ENCODE measurements at places on chromosomes 16 and 17.

DNA sequence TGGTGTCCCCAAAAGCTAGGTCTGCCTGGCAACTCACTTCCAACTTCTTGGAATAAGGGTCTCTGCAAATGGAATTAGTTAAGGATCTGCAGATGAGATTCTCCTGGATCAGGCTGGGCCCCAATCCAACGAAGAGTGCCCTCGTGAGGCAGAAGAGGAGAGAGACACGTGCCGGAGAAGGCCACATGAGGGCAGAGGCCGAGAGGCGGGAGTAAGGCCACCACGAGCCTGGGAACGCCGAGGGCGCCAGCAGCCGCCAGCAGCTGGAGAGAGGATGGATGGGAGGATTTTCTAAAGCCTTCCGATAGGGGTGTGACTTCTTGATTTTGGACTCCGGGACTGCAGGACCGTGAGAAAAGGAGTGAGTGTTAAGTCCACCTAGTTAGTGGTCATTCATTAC lies 76.3 kb downstream of the JPH3 start:
- peak; percentile 10 for DNase-seq

GRCh38 chr17:6592173-6592572 lies 35.8 kb upstream of the PITPNM3 start:
- peak; percentile 56 for DNase-seq

GRCh38 chr16:88132836-88133506 lies 181.7 kb downstream of the BANP start:
- DNase-seq: no peak

GRCh38 chr16:82625066-82625968 lies 1.5 kb upstream of the CDH13 start:
- DNase-seq: no peak

- DNase-seq: no peak
These were observed 7.9 kb downstream of the QPRT start for GRCh38 chr16:29686740-29687332.

DNA sequence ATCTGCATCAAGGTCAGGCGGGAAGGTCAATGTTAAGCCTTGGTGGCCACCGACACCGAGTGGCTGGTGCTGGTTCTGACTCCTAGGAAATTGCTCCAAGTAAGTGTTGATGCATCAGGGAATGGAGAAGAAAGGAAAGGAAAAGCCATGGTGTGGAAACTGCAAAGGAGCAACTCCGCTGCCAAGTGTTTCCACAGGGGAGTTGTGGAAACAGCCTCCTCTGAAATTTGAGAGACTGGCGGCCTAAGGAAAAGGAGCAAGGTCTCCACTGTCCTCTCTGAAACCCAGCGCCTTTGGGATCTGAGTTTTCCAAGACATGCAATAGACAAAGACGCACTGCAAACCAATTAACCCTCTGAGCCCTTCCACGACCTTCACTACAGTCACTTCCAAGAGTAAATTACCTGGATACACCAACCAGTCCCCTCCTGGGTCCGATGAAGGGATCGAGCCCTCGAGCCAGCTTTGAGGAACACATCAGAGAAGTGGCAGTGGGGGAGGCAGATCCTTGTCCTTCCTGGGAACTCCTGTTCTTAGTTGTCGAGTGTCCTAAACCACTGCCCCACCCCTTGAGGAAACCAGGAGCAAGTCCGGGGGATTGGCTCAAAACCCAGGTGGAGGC lies 51.1 kb downstream of the SRL start:
- DNase-seq: no peak

- DNase-seq: no peak
These were observed 862 bp downstream of the ZNF232 start for GRCh38 chr17:5110816-5111215.

DNA sequence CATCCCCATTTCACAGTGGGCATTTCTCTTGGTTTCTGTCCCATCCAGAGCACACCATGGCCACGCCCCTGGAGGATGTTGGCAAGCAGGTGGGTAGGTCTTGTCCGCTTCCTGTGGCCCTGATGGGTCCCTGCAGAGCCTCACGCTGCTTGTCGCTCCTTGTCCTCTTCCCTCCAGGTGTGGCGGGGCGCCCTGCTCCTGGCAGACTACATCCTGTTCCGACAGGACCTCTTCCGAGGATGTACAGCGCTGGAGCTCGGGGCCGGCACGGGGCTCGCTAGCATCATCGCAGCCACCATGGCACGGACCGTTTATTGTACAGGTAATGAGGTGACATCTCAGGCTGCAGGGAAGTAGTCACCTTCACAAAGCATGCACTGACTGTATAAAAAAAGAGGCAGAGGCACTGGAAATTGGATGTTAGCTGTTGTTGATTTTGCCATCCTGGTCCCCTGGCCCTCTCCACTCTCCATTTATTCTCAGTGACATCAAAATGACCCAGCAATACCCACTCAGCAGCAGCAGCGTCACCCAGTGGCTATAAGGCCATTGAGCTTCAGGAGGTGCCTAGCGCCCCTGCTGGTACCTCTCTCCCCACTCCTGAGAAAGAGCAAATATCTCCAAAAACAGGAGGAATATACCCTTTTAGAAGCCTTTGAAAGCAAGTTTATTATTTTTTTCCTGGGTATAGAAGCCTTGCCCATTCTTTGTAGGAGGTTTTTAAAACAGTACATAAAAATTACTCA lies 13.7 kb downstream of the METTL22 start:
- peak; percentile 24 for DNase-seq
